ENCODE measurements at places on chromosomes 5 and 9.

GRCh38 chr5:120567921-120568320, 103.8 kb downstream of the PRR16 start:
- DNase-seq: no peak

GRCh38 chr9:131656356-131657036, 83.4 kb downstream of the RAPGEF1 start:
- peak; percentile 93 for DNase-seq

DNA sequence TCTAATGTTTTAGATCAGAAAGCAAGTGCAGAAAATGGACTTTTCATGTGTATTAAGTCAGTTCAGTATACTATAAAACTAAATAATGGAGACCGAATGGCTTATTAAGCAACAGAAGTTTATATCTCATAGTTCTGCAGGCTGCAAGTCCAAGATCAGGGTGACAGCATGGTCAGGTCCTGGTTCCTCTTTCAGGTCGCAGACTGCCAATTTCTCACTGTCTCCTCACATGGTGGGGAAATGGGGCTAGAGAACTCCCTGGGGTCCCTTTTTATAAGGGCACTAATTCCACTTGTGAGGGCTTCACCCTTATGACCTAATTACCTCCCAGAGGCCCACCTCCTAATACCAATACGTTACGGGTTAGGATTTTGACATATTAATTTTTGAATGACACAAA, 48.7 kb downstream of the RICTOR start:
- no peak for DNase-seq

DNA sequence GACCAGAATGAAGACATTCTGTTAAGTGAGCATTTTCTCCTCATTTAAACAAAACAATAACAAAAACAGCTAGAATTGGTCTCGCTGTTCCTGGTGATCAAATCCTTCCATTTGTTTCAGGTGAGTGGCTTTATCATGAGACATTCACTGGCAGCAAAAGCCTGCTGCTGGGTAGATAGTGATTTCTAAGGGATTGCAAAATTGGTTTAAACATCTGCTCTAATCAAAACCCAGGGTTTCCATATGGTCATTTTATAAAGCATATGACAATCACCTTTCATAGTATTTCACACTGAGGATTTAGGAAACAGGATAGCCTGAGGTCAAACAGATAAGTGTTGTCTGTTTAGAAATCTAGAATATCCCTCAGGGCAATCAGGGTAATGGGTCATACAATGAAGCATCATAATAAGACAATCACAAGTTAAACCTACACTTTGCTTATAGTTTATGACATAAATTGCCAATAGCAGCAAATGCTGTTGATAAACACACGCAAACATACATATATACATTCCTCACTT, 769.6 kb upstream of the C9orf72 start:
- no peak for DNase-seq

DNA sequence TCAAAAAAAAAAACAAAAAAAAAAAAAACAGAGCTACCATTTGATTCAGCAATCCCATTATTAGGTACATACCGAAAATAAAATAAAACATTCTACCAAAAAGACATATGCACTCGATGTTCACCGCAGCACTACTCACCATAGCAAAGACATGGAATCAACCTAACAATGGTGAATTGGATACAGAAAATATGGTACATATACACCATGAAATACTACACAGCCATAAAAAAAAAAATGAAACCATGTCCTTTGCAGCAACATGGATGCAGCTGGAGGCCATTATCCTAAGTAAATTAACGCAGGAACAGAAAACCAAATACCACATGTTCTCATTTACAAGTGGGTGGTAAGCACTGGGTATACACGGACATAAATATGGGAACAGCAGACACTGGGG, 21.3 kb downstream of the MRPS27 start:
- no peak for DNase-seq
